ENCODE measurements at places on chromosomes 6 and 20.

DNA sequence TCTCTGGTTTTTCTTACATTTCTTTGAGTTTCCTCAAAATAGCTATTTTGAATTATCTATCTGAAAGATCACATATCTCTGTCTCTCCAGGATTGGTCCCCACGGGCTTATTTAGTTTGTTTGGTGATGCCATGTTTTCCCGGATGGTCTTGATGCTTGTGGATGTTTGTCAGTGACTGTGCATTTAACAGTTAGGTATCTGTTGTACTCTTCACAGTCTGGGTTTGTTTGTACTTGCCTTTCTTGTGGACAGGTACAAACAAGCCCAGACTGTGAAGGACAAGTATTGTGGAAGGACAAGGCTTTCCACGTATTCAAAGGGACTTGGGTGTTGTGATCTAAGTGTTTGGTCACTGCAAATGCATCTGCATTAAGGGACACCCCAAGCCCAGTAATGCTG lies 49.9 kb upstream of the TOP1 start:
- DNase-seq: no peak

GRCh38 chr6:161011492-161012480 lies 20.2 kb downstream of the MAP3K4 start:
- no peak for DNase-seq

DNA sequence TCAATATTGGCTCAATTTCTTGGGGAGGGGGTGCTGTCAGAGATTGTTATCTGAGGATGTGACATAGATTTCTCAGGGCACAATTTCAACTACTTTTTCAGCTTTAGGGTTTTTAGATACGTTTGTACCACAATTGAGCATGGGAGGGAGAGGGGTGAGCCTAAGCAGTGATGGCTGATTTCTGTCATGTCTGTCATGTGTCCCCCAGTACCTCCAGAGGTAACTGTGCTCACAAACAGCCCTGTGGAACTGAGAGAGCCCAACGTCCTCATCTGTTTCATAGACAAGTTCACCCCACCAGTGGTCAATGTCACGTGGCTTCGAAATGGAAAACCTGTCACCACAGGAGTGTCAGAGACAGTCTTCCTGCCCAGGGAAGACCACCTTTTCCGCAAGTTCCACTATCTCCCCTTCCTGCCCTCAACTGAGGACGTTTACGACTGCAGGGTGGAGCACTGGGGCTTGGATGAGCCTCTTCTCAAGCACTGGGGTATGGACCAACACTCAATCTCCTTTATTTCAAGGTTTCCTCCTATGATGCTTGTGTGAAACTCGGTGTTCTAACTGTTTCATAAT lies 3.4 kb downstream of the HLA-DRA start:
- no peak for DNase-seq

DNA sequence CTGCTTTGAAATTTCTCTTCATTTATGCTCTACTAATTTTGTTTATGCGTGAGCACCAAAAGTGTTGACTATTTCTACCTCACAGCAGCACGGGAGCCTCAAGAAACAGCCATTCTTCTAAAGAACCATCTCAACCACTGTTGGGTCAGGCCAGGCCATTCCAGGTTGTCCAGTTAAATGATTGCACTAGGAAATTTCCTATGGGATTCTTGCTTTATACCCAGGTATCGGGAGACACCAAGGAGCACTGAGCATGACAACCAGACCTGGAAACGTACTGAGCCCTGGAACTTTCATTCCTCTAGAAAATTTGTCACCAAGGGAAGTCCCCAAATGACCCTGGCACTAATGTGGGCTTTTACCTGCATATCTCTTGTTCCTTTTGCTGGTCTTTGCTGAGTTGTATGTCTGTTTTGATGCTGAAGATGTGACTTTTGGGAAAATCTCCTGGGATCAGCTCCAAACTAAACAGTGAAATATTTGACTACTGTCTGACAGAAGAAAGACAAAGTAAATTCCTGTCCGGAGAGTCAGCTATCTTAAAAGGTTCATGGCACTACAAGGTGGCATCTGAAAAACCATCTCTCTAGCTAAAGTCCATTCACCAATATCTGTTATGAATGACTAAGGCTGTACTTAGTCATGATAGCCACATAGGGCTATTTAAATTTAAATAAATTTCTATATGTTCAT lies 70.5 kb downstream of the SNAP25 start:
- DNase-seq: no peak

DNA sequence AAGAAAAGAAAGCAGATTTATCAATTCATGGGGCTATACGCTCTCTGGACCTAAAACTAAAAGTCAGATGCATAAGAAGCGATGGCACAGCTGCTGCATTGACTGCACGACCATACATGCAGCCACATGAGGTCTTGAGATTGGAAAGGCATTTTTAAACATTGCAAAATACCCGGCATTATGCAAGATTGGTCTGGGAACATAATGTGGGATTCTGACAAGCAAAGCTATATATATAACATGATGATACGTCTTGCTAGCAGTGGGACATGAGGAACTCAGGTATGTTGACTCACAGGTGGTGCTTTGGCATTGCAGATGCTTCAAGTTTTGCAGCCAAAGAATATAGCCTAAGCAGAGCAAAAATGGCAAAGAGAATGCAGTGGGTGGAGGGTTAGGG lies 55.1 kb downstream of the SAMD3 start:
- DNase-seq: no peak
